ENCODE measurements at places on chromosomes 1 and 21.

- ATAC-seq = no peak
These were observed 67.9 kb downstream of the SLC44A5 start for GRCh38 chr1:75542818-75543570.

- ATAC-seq = no peak
These were observed 32.1 kb downstream of the LRP8 start for GRCh38 chr1:53295726-53296116.

DNA sequence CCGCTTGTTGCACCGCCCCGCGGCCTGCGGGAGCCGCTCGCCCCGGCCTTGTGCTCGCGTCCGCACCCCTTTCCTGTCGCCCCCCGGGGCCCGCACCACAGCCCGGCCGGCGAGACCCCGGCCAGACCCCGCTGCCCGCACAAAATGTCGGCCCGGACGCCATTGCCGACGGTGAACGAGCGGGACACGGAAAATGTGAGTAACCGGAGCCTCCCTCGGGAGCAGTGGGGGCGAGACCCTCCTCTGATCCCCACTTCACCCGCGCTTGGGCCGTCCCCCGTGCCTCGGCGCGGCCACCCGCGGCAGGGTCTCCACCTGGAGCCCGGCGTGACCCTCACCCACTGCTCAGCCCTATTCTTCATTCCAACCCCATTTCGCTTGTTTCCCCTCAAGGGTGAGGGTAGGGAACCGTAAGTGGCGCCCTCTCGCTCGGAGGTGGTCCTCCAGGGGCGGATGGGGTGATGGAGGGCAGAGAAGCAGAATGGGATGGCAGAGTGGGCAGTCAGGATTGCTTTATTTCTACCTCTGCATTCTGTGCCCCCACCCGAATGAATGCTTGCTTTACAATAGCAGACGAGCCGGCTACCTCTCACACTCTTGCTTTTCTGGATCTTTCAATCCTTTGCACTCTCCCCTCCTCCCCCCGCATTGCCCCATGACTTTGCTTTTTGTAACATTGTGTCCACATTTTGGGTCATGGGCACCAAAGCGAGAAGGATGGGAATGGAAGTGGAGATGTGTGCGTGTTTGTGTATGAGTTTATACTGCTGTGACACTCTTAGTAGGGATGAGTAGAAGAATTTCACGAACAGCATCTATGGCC is 954 bp downstream of the MARK1 start:
- peak; percentile 65 for ATAC-seq

DNA sequence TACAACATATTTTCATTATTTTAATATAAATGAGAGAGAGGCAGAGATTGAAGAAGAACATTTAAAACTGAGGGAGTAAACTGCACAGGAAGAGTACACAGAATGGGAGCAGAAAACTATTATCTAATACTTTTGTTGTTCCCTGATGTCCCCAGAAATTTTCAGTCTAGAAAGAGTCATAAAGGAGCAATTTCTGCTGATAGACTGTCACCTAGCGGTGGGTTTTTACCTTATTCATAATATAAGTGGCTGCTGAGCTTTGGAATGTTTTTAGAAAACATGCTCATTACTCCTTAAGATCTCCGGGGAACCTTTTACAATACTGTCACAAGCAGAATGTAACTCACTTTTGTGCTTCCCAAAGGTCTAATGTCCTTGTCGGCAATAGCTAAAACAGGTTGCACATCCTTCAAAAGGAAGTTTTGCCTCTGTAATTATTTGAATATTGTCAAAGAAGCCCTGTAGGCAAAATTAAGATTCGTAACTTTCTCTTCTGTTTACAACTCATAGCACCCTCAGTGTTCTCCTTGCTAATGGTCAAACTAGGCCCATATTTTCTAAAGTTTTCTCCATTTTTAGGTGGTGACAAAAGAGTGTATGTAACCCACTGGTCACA is 4.9 kb upstream of the NPL start:
- peak; percentile 47 for ATAC-seq

- no peak for ATAC-seq
These were observed 40.2 kb downstream of the PLXNA2 start for GRCh38 chr1:208203848-208204609.

GRCh38 chr1:199038156-199038555 is 399.3 kb downstream of the PTPRC start:
- ATAC-seq = no peak

DNA sequence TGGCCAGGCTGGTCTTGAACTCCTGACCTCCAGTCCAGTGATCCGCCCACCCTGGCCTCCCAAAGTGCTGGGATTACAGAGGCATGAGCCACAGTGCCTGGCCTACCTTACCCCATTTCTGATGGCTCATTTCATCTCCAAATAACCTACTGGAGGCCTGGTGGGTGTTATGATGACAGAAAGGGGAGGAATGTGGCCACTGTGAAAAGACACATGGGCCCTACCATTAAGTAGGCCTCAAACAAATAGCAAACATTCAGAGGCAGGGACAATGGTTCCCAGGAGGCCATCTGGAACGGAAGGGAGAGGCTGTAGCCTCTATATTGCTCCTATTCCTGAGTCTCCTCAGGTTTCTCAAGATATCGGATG is 932 bp upstream of the FCRLA start:
- peak; percentile 53 for ATAC-seq

DNA sequence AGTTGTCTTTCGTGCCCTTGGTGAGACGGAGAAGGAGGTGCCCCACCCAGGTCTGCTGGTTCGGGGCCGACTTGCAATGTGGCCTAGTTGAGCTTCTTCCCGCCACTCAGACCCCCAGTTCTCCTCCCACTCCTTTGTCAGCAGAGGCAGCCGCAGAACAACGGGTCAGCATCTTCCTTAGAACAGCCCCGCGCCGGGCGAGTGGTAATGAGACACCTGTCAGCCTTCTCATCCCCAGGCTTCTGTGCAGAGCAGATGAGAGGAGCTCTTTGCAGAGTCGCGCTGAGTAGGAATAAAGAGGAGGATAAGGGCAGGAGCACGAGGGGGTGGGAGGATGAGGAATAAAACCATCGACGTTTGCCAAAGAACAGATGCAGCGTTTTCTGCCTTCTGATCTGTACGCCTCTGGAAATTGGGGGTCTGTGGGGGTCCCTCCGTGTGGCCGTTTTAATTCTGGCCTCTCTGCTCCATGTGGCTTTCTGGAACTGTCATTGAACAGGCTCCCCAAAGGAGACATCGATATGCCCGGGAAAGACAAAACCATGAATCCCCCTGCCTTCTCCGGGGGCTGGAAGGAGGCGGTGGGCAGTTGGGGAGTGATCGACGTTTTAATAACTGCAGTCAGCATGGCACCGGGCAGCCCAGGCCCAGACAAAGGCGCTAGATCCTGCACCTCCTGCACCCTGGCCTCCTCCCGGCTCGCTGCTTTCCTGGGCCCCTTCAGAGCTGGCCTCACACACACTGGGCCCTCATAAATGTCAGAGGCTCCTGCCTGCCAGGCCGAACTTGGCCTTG is 27.5 kb upstream of the IGSF21 start:
- ATAC-seq = no peak

DNA sequence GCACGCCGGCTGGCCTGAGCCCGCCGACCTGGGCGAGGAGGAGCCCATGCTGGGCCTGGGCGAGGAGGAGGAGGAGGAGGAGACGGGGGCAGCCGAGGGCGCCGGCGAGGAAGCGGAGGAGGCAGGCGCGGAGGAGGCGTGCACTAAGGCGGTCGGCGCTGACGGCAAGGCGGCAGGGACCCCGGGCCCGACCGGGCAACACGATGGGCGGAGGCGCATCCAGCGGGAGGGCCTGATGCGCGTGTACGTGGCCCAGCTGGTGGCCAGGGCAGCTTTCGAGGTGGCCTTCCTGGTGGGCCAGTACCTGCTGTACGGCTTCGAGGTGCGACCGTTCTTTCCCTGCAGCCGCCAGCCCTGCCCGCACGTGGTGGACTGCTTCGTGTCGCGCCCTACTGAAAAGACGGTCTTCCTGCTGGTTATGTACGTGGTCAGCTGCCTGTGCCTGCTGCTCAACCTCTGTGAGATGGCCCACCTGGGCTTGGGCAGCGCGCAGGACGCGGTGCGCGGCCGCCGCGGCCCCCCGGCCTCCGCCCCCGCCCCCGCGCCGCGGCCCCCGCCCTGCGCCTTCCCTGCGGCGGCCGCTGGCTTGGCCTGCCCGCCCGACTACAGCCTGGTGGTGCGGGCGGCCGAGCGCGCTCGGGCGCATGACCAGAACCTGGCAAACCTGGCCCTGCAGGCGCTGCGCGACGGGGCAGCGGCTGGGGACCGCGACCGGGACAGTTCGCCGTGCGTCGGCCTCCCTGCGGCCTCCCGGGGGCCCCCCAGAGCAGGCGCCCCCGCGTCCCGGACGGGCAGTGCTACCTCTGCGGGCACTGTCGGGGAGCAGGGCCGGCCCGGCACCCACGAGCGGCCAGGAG is 7.2 kb upstream of the IBA57 start:
- no peak for ATAC-seq

- ATAC-seq = no peak
These were observed 11.5 kb downstream of the PSRC1 start for GRCh38 chr1:109271458-109271857.

GRCh38 chr21:36163750-36164741 is 7.4 kb downstream of the DOP1B start:
- no peak for ATAC-seq

All from SK-N-SH treated with all-trans-retinoic acid at 6 μM for 48 hours (cell line).